CD8-positive, alpha-beta T cell (primary cell): ENCODE measurements at places on chromosomes 7 and 10.

GRCh38 chr10:16445770-16446469 lies 9.1 kb downstream of the PTER start:
- DNase-seq = no peak

DNA sequence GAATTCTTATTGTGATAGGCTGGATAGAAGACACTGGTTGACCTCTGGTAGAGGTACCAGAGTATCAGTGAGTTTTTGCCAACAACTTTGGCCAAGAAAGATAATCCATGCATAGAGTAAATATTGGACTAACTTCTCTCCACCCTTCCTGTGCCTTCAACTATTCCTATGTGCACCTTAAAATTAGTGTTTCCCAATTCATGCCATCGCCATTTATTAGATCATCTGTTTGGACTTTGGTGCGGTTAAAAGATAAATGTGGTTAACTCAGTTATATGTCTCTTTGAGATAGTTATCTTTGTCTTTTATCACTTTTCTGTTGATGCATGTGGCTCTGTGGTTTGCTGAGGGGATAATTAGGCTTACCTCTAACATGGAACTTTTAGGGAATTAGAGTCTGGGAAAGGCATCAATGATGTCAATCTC lies 4.6 kb downstream of the PAPSS2 start:
- no peak for DNase-seq

DNA sequence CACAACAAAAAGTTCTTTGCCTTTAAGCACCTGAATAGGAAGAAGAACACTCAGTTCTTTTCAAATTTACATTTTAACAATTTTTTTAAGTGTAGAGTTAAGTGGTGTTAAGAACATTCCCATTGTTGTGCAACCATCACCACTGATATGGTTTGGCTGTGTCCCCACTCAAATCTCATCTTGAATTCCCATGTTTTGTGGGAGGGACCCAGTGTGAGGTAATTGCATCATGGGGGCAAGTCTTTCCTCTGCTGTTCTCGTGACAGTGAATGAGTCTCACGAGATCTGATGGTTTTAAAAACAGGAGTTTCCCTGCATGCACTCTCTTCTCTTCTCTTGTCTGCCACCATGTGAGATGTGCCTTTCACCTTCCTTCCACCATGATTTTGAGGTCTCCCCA lies 155.7 kb downstream of the PLXNA4 start:
- no peak for DNase-seq

GRCh38 chr7:147916573-147916972 lies 674.0 kb upstream of the C7orf33 start:
- DNase-seq = no peak

DNA sequence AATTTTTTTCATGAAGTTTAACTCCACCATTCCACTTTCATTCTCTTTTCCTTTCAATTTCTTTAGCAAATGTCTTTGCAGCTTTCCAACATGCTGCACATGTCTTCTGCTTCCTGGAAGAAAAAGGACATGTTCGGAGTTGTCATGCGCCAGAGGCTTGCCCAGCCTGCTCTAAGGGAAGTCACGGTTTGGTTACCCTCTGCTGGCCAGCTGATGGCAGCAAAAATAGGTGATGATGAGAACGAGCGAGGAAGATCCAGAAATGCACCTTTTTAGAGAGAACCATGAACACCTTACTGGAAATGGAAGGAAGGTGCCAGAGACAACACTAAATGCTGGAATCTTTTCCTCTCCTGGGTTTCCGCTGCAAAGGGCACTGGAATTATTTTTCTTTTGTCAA lies 4.9 kb upstream of the ZSCAN21 start:
- DNase-seq = no peak

GRCh38 chr7:2580636-2581035 lies 21.9 kb downstream of the IQCE start:
- DNase-seq = no peak

GRCh38 chr7:79778786-79779770 lies 325.6 kb upstream of the MAGI2 start:
- no peak for DNase-seq

DNA sequence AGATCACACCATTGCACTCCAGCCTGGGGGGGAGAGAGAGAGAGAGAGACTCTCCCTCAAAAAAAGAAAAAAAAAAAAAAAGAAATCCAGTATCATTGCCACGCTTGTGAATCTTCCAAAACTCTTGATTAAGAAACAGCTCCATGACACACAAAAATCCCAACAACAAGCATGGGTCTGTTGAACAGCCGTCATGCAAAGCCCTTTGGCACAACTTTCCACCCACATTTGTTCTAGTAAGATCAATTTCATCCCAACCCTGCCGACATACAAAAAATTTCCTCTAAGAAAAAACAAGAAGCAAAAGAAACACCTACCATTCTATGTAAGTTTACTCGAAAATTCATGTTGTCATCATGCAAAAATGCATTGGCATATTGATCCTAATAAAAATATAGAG lies 62.8 kb downstream of the ARMH3 start:
- no peak for DNase-seq

GRCh38 chr7:79529881-79530235 lies 76.4 kb upstream of the MAGI2 start:
- no peak for DNase-seq

GRCh38 chr10:97761331-97761865 lies 10.4 kb downstream of the SFRP5 start:
- no peak for DNase-seq

DNA sequence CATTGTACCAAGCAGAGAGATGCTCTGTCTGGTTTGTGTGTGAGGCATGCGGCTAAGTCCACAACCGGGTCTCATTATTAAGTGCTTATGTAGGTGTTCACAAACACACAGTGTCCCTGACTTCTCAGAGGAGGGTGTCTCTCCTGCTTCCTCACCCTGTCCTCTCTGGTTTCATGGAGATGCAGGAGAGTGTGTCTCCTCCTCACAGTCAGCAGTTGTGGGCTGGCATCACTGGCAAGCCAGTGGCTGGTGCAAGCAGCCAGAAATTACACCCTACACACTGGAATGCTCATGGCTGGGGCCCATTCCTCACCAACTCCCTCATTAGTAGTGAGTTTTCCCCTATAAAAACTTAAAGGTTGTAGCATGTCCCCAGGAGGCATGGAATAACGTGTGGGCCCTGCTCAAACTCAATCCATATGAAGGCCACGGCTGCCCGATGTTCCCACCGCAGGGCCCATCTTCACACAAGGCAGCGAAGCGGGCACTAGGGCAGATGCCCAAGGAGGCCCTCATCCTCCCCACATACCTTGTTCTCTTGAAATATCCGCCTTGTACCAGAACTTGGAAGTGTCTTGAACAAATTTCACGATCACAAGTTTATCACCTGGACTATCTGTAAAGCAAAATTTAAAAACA lies 280.1 kb downstream of the TNS3 start:
- DNase-seq = no peak

DNA sequence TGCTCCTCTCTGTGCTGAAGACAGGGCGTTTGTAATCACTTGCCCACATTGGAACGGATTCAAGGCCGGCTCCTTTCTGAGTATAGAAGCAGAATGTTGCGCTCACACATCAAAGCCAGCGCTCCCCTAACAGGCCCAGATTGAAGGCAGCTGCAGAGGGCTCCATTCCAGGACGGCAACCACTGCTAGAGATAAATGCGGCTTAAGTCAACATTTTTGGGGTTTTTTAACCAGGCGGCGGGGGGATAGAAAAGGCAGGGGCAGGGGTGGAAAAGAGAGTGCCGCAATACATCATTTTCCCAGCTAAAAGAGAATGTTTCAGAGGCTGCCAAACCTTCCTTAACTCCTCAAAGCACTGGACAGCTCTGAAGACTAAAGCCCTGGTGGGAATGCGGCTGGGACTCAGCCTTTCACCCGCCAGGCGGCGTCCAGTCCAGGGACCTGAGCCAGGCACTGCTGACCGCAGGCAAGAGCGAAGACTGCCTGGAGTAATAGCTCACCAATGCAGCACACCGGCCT lies 189.6 kb downstream of the TNS3 start:
- no peak for DNase-seq

GRCh38 chr10:132100556-132101349 lies 35.0 kb downstream of the JAKMIP3 start:
- DNase-seq = no peak

GRCh38 chr10:99761365-99761764 lies 21.1 kb upstream of the ABCC2 start:
- no peak for DNase-seq

DNA sequence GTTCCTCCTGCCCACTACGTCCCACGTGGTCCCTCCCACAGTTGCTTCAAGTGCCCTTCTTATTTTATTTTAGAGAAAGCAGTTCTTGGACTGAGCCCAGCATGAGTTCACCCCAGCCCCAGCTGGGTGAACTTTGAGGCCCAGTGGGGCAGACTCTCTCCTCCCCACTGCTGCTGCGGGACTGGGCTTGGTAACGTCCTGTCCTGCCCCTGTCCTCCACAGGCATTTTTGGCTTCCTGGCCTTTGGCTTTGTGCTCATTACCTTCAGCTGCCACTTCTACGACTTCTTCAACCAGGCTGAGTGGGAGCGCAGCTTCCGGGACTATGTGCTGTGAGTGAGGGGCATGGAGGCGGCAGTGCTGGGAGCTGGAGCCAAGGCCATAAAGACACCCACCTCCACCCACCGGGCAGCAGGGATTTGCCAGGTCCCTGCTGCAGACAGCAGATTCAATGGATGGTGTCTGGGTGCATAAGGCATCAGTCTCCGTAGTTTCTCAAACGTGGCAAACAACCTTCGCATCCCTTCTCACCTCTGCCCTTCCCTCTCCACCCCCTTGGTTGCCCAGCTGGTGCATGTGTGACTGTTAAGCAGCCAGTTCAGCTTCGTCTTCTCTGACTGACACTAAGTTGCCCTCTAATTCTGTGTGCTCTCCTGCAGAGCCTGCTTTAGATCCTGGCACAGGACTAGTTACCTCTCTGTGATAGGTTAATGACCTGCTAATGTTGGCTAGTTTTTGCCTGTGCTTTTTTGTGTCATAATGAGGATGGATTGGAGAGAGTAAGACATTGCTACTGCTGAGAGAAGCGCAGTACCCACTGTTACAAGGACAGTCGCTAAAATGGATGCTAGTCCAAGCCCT lies 15.5 kb upstream of the AHCYL2 start:
- no peak for DNase-seq

DNA sequence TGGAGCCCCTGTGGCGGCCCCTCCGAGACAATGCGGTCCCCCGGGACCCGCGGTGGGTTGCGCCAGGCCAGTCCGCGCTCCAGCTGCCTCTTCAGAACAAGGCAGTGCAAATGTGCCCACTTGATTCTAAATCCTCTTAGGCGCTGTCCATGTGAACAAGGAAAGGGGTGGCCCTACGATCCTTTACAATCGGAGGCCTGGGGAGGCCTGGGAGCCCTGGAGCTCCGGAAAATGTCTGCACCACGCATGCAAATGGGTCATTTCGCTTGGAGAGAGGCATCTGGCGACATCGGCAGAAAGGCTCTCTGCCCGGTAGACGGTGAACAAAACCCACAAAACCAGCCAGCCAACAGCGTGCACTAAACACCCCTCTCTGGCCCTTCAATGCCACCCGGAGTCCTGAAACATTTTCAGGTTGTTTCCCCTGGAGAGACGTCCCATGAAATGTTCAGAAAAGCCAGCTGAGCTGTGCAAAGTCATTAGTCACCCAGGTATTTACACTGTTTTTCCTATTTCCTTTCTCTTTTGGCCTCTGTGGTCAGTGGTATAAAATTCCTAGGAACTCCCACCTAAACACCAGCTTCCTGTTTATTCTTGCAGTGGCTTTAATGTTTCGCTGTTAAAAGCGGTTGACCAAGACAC lies 102.8 kb upstream of the ZNF438 start:
- no peak for DNase-seq

GRCh38 chr7:10940704-10941355 lies 32.8 kb upstream of the PHF14 start:
- peak; percentile 2 for DNase-seq

DNA sequence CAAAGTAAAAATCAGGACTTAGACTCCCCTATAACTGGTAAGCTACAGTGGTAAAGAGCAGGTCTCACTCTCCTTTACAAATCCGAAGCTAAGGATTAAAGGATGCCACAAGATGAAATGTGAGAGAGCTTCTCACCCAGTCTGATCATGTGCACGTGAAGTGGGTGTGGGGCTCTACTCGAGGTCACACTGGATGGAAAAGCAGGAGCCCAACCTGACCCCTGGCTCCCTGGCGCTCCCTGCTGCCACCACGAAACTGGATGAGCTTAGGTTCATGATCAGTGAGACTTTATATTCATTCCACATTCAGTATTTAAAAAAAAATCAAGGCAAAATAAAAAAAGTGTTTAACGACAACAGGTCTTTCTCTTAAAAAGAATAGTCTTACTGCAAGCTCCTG lies 21.7 kb upstream of the FOXI2 start:
- no peak for DNase-seq

DNA sequence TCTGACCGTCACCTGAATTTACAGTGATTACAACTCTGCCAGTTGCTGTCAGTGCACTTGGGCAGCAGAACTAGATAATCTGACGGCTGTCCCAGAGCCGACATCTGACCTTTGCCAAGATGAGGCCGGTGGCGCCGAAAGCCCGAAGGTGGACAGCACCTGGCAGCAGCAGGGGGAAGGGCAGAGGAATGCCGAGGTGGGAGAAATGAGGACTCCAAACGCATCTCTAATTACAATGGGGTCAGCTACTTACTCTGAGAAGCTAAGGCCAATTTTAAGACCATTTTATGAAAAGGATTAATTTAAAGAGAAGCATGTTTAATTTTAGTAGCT lies 33.8 kb downstream of the TRIM8 start:
- DNase-seq = no peak

DNA sequence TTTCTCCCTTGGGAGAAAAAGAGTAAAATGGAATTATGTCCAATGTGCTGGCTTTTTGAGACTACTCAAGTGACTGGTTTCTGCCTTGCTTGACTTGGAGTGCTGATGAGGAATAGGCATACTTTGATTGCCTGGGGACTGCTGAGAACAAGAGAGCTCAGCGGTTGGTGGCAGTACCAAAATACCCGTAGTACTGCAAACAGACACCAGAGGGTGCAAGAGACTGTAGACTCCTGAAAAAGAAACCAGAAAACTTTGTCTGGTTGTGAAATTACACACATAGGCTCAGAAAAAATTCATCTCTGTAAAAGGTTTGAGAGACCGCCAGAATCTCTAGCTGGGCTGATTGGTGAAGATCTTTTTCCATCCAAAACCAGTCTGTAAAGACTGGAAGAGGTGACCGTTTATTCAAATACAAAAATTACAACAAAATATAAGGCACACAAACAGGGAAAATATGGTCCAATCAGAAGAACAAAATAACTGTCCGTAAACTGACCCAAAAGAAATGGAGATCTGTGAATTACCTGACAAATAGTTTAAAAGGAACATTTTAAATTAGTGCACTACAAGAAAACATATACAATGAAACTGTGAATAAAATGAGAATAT lies 18.5 kb downstream of the BICC1 start:
- DNase-seq = peak; percentile 40

DNA sequence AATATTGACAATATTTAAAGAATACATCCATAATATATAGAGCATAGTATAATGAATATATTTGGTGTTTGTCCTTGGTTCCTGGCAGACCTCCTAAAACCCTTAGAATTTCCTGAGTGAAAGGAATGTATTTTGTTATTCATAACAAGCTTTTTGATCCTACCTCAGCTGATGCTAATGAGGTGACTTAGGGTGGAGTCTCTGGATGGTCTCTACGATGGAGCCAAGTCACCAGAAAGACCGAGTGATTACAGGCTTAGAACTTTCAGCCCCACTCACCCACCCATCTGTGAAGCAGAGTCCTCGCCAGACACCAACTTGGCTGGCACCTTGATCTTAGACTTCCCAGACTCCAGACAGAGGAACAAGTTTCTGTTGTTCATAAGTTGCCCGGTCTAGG lies 35.9 kb downstream of the UPF2 start:
- no peak for DNase-seq
